ENCODE measurements at places on chromosomes 2 and 18.

GRCh38 chr18:38982072-38982471 lies 1416.5 kb upstream of the CELF4 start:
- DNase-seq: no peak

GRCh38 chr18:78092901-78093300 lies 843.3 kb downstream of the GALR1 start:
- no peak for DNase-seq

DNA sequence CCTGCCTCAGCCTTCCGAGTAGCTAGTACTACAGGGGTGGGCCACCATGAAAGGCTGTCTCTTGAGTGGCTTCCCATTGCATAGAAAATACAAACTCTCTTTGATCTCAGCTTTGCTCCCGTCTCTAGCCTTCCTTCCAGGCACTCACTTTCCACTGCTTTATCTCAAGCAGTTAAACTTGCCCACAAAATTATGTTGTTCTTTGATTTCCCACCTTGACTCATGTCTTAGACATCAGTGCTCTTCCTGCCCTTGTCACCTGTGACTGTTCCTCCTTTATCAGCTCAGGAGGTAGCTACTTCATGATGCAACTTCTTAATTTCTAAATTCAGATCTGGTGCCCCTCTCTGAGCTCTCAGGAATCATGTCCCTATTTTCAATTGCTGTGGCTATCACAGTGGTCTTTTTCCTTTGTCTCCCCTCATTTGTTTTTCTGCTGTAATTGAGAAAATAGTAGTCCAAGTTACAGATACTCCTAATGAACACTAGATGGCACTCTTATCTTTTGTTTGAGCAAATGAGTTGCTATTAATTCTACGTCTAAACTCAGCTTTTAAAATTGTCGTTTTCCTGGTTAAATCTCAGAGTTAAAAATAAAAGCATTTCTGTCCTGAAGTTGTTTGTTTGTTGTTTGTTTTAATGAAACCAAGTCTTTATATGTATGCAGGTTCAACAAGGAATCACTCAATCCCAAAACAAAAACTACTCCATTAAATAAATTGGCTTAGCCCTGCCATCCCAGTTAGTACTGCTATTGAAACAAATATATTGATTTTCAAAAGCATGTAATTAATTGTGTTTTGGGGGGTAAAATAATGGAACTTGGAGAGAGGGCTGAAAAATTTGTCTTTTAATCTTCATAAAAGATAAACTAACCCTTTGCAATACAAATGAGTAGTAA lies 46.9 kb upstream of the GREB1L start:
- no peak for DNase-seq

DNA sequence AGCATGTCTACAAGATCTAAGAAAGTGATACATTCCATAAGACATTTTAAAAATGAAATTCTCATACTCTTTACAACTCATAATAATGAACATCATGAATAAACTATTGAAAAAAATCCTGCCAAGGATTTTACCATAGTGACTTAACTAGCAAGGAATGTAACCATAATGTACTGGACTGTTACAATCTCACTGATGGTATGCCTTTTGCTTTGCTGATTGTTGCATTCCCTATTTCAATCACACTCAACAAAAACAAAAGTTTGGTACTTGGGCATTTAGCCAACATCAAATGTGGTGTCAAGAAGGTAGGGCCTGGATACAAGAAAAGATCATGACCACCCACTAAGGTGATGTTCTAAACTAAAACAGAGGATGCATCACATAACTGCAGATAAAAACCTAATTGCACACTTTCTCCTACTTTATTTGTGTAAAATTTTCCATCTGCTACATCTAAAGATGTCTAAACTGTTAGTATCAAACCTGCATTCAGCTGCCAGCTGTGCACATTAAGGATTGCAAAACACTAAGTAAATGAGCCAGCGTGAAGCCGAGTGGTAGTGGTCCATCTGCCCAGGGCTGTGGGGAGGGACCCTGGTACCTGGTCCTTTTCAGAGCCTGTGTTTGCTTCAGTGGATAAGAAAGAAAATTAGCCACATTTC lies 564.4 kb downstream of the ZEB2 start:
- no peak for DNase-seq

DNA sequence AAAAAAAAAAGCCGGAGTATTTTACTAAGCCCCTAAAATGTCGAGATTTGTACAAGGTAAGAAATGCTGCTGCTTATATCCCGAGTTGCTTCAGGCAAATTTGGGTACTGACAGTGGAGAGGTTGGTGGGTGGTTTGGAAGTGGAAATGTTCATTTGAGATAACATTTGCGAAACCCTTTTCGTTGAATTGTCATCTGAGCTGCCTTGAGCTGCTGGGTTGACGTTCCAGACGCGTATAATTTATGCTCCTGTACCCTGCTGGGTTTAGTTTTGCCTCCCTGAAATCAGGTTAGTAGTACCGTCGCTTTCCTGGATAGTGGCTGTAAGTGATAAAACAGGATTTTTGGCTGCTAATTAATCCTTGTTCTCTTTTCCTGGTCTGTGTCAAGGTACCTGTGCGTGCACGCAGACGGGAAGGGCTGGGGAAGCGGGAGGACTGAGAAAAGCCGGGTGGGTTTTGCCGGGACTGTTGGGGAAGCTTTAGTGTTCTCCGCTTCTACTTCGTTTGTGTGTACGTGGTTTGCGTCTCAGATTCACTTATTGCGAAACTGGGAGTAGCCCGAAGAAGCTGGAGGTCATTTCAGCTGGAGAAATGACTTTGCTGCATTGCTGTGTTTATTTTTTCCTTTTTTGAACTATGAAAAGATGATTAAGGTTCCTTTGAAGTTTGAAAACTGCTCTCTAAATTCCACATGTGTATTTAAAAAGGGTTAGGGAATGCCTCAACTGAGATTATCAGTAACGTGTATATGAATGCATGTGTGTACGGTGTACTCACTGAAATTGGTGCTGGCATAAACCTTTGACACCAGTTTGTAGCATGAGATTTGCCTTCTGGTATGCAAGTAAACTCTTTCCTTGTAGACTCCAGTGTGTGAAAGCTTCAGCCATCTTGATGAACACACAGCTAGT lies 709 bp downstream of the UGP2 start:
- no peak for DNase-seq

DNA sequence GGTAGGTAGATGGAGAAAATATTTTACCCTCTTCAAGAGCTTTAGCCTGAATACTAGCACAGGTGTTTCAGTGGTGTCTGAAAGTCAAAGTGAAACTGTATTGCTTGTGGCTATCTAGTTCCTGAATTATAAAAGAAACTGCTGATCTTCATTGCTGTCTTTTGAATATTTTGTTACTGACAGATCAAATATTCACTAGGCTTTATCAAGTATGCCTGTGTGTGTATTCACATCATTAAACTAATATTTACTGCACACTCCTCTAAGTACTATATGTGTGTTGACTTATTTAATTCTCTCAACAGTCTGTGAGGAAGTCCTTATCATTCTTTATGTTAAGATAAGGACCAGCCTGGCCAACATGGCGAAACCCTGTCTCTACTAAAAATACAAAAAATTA lies 139.6 kb downstream of the SOCS6 start:
- DNase-seq: no peak

DNA sequence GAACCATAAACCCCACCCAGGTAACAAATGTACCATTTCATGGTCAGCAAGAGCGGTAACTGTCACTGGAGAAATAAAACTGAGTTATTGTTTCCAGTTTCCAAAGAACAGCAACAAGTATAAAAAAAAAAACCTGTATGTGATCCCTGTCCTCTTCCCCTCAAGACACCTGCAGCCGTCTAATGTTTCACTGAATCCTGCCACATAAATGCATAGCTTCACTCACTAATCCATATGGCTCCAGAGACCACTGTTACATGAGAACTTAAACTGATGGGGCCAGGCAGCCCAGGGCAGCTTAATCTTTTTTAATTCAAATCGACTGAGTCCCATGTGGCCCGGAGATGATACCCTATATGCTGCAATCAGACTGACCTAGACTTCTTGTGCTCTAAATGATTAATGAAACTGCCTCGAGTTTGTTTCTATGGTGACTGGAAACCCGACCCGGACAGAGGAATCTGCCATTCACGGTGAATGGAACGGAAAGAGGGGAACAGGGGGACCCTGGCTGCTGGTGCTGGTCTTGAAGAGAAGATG lies 60.9 kb upstream of the SIX2 start:
- no peak for DNase-seq

DNA sequence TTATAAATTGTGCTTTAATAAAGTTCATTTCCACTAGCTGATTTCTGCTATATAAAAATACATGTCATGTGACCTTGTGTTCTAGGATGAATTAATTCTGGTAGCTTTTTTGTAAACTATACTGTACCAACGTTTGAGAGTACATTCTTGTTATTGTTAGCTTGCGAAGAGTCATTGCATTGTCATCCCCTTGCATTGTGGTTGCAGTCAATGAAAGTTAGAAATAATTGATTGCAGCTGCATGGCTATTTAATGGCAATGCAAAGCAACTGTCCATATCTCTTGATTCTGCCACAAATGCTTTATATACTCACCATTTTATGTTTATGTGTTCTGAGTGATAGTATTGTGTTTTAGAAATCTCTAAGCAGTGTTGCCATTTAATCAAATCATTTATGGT lies 91.6 kb downstream of the ZNF407 start:
- DNase-seq: no peak

GRCh38 chr2:65059071-65059470 lies 2.9 kb downstream of the CEP68 start:
- no peak for DNase-seq

DNA sequence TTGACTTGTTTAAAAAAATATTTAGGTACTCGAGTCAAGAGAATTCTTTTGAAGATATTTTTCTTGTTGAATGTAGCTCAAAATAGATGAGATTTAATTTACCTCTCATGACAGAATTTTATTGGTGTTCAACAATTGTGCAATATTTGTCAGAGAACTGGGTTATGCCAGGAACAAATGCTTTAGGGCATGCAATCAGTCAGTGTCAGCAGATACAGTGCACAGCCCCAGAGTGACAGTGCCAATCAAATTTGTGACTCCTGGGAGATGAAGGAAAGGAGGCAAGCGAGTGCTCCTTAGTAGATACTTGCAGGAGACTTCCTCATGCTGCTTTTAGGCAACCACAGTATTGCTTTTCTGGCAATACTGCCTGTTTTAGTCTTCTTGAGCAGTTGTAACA lies 81.2 kb upstream of the DSEL start:
- no peak for DNase-seq

DNA sequence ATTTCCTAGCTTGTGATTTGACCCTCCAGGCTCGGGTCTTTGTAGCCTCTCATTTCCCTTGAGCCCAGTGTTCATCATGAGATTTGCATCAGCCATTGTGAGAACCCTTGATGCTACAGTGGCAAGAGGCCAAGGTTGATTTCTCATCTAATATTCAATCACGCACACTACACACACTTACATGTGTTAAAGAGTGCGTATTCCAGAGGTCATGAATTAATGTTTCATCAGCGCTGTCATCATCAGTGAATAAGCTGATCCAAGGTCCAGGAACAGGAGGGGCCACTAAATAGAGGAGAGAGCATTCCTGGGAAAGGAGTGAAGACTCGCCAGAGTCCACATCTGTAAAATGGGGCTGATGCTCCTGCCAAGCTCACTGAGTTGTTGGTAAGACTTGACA lies 276.1 kb upstream of the SIX2 start:
- no peak for DNase-seq

- no peak for DNase-seq
Measured at GRCh38 chr2:127034883-127035611, 71.9 kb downstream of the BIN1 start.

GRCh38 chr18:35163014-35163539 lies 77.8 kb upstream of the ZNF397 start:
- DNase-seq: no peak

DNA sequence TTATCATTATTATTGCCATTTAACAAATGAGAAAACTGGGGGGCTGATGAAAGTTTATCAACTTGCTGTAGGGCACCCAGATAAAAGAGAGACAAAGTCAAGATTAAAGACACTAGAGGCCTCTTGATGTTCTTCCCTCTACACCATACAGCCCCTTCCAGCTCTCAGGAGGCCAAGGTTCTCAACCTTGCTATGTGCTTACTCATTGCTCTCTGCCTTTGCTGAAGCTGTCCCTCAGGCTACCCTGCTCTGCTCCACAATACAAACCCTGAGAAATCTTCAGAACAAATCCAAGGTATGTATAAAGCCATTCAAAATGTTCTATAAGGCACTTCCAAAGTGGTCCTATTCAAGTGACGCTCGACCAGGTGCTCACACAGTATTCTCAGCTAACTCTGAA lies 329.9 kb upstream of the TNP1 start:
- no peak for DNase-seq

DNA sequence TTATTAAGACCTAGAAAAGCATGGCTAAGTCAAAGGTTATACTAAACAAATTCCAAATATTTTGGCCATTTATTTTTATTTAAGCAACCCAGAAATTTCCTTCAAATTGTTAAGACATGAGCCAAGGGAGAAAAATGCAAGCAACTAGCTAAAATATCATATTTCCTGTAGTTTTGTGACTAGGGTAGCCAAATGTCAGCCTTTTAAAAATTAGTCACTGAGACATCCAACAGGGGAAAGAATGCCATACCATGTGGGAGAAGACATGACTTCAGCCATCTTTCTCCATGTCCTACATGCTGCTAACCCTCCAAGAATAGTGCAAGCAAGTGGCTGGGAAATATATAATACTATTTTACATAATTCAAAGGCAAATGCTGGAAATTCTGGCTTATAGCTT lies 197.9 kb downstream of the DSEL start:
- no peak for DNase-seq

DNA sequence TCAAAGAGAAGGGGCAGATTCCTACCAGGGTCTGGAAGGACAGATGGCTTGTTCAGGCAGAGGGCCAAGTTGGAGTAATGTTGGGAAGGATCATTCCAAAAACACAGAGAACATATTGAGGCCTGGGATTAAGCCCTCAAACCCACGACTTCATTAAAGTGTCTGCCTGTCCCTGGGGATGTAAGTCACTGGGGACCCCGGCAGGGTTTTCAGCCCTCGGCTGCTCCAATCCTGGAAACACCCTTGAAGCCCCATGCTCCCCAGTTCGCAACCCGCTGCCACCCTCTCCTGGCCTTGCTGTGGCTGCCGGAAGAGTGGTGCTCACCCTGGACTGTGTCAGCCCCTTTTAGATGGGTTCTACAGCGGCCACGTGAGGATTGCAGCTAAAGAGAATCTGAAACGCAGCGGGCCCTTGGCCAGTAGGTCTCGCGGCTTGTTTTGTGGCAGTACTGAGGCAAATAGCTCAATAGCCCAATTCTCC lies 79.9 kb downstream of the EPAS1 start:
- DNase-seq: no peak

DNA sequence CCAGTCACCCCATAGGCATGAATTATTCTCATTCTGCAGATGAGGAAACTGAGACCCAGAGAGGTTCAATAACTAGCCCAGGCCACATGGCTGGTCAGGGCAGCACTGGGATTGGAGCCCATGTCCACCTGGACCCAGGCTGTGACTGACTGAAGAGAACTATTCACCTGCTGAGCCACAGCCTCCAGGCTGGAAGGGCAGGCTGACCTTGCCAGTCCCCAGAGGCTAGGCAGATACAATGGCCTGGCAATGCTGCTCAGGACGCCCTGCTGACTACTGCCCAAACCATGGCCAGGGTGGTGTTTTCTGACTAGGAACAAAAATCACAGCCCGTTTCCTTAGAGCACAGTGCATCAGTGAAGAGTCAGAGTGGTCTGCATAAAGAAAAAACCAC lies 36.8 kb downstream of the HS6ST1 start:
- no peak for DNase-seq

- no peak for DNase-seq
Measured at GRCh38 chr18:66966171-66966570, 362.3 kb upstream of the CDH19 start.

Measured in iPS DF 6.9 (cell line).